NT2/D1 (cell line): ENCODE measurements at places on chromosomes 1 and 21.

- no peak for DNase-seq
Observed at GRCh38 chr1:166695115-166695514, 144.2 kb upstream of the POGK start.

GRCh38 chr1:10824821-10825540 lies 28.5 kb upstream of the CASZ1 start:
- DNase-seq: peak; percentile 27

GRCh38 chr1:4006676-4007374 lies 106.8 kb upstream of the C1orf174 start:
- no peak for DNase-seq

- no peak for DNase-seq
Observed at GRCh38 chr1:204476563-204476962, 18.0 kb downstream of the PIK3C2B start.

GRCh38 chr1:84301004-84301784 lies at the start of gene SAMD13:
Gene SAMD13 (plus strand): TSS chr1:84301708. CDS start chr1:84303235, 1,527 bp downstream.
- no peak for DNase-seq

GRCh38 chr1:3002349-3003038 lies 18.8 kb upstream of the ACTRT2 start:
- DNase-seq: no peak

DNA sequence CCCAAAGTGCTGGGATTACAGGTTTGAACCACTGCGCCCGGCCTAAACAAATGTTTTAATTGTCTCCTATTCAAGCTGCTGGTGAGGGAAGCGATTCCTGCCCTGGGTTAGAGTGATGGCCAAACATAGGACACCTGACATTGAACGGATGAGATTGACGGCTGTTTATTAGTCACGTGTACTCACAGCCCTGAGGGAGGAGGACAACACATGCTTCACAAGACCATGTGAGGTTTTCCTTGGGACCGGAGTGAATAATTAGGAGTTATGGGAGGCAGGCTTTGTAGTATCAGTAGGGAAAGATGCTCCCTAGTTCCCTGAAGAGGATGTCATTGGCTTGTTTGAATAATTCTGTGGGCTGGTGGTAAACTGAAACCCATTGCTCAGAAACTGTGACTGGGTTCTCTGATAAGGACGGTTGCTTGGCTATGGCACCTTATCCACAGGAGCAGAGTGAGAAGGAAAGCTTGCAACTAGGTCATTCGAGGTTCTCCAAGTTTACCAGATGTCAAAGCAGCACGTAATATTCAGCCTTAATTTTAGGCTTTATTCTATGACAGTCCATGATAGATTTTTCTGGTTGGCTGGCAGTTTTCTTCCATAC lies 245.8 kb downstream of the PLA2G4A start:
- DNase-seq: no peak

GRCh38 chr1:224182057-224182865 lies 779 bp upstream of the DEGS1 start:
- DNase-seq: no peak

GRCh38 chr1:67582625-67583461 lies 102.2 kb upstream of the GADD45A start:
- no peak for DNase-seq

GRCh38 chr21:15199414-15200383 lies 134.9 kb upstream of the NRIP1 start:
- no peak for DNase-seq

DNA sequence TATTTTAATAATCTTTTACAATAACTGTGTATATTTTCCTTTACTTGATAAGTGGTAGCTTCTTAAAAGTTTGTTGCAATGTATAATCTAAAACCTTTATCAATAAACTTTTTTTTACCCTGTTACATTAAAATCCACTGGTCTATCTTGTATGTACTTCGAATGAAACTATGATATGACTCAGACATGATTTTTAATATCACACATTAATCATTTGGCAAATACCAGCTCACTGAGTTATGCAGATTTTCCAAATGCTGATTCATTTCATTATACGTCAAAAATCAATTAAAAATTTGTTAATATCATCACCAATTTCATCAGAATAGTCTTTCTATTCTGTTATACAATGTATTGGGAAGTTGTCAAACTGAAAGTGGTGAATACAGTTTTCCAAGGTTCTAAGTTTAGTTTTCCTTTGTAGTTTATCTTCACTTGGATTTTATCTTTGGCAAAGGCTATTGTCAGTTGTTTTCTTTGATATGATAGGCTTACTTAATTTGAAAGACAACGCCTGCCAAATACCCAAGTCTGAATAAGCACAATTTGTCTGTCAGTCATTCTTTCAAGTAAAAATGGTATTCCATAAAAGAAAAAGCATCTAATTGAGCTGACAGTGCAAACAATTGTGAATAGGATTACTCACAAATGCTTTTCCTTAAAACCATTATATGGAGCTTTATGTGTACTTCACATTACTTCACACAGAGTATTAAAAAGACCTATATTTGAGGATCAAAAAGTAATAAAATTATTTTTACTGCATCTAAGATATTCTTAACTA lies 127.0 kb downstream of the NME7 start:
- DNase-seq: no peak

GRCh38 chr1:1344655-1345361 lies 4.4 kb downstream of the DVL1 start:
- DNase-seq: no peak

DNA sequence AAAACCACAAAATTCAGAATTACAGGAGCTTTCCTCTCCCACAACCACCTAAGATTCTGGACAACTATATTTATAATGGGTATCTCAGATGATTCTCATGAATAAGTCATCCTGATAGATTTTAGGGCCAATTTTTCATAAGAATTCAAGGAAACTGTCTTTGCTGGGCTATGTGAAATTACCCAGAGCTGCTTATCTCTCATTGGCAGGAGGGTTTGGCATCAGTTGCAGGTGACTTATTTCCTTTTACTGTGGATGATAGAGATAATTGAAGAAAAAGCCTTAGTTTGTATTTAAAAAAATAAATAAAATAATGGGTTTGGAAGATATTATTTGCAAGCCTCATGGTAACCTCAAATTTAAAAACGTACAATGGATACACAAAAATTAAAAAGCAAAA lies 38.2 kb upstream of the WDR26 start:
- no peak for DNase-seq

- peak; percentile 86 for DNase-seq
Observed at GRCh38 chr1:220810179-220810653, 23.5 kb downstream of the MTARC1 start.

- DNase-seq: no peak
Observed at GRCh38 chr1:52455686-52456085, 51.3 kb downstream of the PRPF38A start.

GRCh38 chr1:207328908-207329440 lies 7.5 kb downstream of the CD55 start:
- DNase-seq: no peak

DNA sequence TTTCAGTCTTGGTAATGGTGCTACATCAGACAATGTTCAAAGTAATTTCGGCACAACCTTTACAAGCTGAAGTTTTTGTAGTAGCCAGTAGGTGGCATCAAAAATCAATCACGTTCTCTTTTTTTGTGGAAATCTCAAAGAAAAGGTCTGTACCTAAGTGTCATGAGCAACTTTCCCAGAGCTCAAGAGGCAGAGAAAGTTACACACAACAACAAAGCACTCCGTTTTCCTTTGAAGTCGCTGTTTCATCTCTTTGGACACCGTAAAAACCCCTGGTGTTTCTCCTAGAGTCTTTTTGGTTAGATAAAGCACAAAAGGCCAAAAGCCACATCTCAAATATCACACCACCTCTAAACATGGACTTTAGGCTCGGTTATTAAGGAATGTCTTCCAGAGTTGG lies 131.6 kb downstream of the LHX8 start:
- DNase-seq: peak; percentile 48

DNA sequence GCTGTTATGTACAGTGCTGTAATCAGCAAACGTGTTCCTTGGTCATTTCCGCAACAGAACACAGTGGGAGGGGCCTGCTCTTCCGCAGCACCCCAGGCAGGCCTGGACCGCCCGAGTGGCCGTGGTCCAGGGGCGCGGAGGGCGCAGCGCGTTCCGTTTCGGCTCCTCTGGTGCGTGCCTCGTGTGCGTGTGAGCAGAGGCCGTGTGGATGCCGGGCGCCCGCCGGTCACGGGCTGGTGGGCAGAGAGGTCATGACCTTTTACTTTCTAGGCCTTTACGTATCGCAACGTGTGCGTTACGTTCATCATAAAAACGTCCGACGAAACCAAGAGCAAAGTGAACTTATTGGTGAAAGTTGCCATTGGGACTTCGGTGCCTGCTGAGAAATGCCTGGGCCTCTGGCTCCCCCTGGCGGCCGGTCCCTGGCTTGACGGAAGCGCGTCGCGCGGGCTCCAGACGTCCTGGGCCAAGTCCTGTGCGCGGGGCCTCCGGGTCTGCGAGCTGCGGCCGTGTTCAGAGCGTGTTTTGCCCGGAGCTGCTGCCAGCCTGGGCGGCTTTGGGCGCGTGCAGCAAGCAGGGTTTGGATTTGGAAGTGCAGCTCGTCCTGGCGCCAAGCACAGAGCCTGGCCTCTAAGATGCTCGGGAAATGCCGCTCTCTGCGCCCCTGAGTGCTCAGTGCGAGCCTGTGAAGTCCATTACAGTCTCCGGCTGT lies 34.4 kb downstream of the COL18A1 start:
- DNase-seq: peak; percentile 84

DNA sequence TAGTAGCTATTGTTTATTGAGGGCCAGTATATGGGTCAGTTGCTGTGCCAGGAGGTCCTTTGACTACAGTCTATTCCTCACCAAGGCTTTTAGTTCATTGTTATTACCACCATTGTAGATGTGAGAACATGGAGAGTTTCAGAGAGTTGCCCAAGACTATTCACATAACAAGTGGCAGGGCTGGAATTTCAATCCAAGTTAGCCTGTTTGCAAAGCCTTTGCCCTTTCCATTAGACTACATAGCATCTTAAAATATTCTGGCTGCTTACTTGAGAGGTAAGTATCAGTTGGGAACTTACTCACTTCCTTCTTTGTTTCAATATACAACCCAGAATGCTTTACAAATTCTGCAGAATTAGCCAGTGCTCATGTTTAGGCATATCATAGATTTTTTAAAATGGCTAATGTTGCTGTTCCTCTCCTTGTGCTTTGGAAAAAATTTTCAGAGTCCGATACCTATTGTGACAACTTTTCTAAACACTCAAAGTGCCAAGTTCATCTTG lies 141.2 kb downstream of the FGGY start:
- no peak for DNase-seq

GRCh38 chr1:11564237-11564636 lies 85.3 kb downstream of the DISP3 start:
- DNase-seq: no peak

- DNase-seq: no peak
Observed at GRCh38 chr1:219372916-219373615, 199.4 kb downstream of the LYPLAL1 start.

DNA sequence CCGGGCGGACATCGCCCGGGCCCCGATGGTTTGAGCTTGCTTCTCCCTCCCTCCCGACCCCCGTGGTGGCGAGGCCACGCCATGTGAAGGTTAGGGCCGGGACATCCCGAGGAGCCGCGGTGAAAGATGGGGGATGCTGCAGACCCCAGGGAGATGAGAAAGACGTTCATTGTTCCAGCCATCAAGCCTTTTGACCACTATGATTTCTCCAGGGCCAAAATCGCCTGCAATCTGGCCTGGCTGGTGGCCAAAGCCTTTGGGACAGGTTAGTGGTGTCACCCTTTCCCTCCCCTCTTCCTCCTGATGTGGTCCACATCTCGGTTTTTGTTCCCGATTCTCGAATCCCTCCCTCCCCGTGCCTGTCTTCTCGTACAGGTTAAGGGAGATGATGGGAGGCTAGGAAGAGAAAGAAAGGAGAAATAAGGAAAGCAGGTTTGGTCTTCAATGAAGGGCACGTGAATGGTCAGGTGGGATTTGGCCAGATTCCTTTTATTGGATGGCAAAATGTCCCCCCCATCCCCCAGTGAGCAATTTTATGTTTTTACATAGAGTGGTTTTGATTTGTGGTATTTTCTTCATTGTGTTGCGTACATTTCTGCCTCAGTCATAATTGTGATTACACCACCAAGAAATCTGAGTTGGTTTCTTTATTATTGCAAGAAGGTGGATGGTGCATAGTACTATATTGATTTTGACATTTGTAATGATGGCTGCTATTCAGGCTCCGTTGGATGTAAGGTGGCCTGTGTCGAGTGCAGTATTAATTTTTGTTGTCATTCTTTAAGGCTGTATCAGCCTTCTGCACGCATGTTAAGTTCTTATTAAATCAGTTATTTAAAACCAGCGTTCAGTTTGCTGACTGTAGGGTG lies 1.2 kb downstream of the CAMSAP2 start:
- DNase-seq: peak; percentile 11

DNA sequence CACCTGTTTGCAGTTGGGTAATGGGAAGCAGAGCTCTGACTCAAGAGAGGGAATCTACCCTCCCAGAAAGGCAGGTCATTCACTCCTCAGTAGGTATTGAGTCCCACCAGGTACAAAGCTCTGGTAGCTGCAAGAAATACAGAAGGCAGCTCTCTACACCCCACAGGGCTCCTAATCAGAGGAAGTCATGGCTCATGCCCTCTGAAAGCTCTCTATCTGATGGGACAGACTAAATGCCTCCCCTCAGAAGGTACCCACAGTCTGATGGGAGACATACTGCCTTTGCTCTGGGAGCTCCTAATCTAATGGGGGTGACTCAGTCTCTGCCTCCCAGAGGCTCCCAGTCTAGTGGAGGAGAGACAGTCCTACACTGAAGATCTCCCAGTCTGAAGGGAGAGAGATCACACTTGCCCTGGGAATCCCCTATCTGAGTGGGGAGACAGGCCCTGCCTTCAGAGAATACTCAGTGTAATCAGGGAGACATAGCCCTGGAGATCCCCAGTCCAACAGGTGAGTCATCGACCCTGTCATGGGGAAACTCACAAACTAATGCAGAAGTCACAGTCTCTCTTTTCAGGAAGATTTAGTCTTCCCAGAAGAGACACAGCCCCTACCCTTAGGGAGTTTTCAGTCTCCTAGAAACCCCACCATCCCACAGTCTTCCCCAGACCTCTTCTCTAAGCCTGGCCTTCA lies 23.7 kb downstream of the CAMK1G start:
- no peak for DNase-seq

- no peak for DNase-seq
Observed at GRCh38 chr1:20052386-20052785, 17.6 kb upstream of the PLA2G5 start.

GRCh38 chr1:35851132-35851869 lies 31.7 kb upstream of the AGO1 start:
- no peak for DNase-seq

GRCh38 chr21:31218830-31219608 lies 125.0 kb downstream of the TIAM1 start:
- DNase-seq: no peak

DNA sequence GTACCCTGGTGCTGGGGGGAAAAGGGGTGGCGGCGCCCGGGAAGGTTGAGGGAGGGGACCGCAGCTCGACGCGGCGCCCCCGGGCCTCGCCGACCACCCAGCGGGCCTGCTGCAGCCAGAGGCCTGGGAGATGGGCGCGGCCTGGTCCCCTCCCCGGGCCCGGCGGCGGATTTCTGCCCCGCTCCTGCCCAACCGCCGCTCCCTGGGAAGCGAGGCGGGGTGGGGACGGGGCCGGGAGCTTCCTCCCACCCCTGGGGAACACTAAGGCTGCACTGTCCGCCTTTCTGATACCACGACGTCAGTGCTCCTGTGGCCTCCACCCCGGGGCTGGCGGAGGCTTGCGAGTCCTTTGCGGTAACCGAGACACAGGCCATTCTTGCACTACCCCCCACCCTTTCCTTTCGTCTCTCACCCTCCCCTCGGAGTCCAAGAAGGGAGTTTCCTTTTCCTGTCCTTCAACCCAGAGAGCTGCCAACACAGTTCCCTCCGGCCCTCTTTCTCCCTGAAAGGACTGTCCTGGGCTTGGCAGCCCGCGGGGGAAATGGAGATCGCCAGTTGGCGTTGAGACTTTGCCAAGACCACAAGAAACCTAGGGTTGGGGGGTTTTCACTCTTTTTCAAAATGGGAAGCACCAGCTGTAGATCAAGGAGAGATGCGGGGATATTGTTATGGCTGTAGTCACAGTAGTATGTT lies 742 bp downstream of the SH3GLB1 start:
- DNase-seq: peak; percentile 30
